ENCODE measurements at places on chromosomes 4 and X. TPM values are rescaled to one million over a fixed set of nuclear protein-coding genes. Genes with fewer than 3 reads are reported as not detected.
A peak's percentile ranks its signal among the peaks of the same experiment; 100 is the strongest.

The GABRE gene
- 27.0 TPM for total RNA-seq

GRCh38 chrX:3598046-3598605 lies 115.3 kb downstream of the PRKX start:
- no peak overlapping the region for H3K27ac ChIP-seq
- no peak for DNase-seq
- H3K4me3 ChIP-seq, result no peak overlapping the region
- H3K27me3 ChIP-seq, result no peaks in the 10 kb centered on the region
- no peaks in the 10 kb centered on the region for H3K36me3 ChIP-seq

DNA sequence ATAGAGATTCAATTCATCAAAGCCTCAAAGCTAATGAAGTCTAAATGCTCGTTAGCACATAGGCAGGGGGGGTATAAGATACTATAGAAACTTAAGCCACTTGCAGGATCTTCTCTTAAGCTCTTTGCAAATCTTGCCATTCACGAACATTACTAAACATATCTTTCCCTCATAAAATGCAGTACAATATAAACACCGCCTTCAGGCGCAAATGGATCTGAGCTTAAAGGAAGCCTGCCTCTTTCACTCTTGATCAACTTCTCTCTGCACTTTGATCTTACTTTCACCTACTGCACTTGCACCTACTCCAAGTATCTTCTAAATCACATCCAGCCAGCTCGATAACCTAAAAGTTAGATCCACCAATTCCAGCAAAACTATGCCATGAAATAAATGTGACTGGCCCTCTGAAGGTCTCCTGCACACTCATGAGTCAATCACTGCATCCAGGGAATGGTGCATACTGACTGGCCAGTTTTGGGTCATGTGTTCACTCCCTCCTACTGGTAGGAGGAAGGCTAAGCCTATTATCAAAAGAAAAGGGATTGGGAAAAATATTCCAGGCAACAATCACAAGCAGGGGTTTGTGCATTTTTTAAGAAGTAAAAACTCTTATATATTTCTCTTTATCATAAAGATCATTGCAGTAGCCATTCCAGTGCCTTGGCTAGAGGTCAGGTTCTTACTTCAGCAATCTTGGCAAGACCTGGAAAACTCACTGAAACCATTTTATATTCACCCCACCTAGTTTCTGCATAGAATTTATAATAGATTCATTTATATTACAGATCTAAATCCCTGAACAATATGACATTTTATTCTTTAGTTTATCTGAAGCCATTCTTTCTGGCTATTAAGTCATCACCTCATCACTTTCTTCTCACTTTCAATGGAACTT lies 222.0 kb downstream of the PPP3CA start:
- no peaks in the 10 kb centered on the region for H3K36me3 ChIP-seq
- no peaks in the 10 kb centered on the region for H3K4me1 ChIP-seq
- H3K27ac ChIP-seq, result no peak overlapping the region
- no peak for DNase-seq
- no peaks in the 10 kb centered on the region for H3K27me3 ChIP-seq
- no peak overlapping the region for H3K4me3 ChIP-seq

DNA sequence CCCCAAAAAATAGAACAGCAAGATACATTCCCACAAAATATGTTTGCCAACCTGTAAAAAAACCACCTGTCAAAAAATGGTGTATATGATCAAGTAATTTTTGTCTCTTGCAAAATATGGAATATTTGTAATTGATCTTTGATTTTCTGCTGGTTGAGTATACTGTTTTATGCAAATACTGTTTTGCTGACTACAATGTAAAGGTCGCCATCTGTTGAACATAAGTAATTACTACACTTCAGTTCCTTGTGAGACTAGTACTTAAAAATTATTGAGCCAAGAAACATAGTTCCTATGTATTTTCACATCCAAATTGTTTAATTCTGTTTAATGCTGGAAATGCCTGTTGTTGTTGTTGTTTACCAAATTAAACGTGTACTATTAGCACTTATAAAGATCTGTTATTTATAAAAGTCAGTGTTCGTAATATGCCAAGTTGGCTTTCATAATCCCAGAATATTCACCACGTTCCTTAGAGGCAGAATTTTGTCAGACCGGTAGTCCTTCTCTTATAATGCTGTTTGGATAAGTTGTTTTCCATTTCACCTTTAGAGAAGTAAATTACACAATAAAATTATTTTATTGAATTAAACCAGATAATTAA lies 144.2 kb downstream of the PDLIM5 start:
- H3K27me3 ChIP-seq, result no peaks in the 10 kb centered on the region
- peak overlapping the region; percentile 33 for H3K27ac ChIP-seq
- no peak overlapping the region for H3K4me3 ChIP-seq
- DNase-seq, result no peak
- H3K4me1 ChIP-seq, result no peaks in the 10 kb centered on the region
- no peaks in the 10 kb centered on the region for H3K36me3 ChIP-seq

GRCh38 chrX:130637591-130637990 lies 235.8 kb downstream of the RBMX2 start:
- no peak overlapping the region for H3K4me3 ChIP-seq
- H3K27me3 ChIP-seq, result no peaks in the 10 kb centered on the region
- no peaks in the 10 kb centered on the region for H3K4me1 ChIP-seq
- H3K27ac ChIP-seq, result no peak overlapping the region
- DNase-seq, result no peak

GRCh38 chr4:8283631-8284121 lies 14.1 kb downstream of the HTRA3 start:
- no peak overlapping the region for H3K27ac ChIP-seq
- no peaks in the 10 kb centered on the region for H3K27me3 ChIP-seq
- no peaks in the 10 kb centered on the region for H3K36me3 ChIP-seq
- H3K4me3 ChIP-seq, result no peak overlapping the region

- H3K36me3 ChIP-seq, result no peaks in the 10 kb centered on the region
- no peak overlapping the region for H3K4me3 ChIP-seq
- H3K27ac ChIP-seq, result no peak overlapping the region
- H3K27me3 ChIP-seq, result no peaks in the 10 kb centered on the region
- DNase-seq, result no peak
These were observed 57.5 kb downstream of the HADH start for GRCh38 chr4:108047199-108047598.

DNA sequence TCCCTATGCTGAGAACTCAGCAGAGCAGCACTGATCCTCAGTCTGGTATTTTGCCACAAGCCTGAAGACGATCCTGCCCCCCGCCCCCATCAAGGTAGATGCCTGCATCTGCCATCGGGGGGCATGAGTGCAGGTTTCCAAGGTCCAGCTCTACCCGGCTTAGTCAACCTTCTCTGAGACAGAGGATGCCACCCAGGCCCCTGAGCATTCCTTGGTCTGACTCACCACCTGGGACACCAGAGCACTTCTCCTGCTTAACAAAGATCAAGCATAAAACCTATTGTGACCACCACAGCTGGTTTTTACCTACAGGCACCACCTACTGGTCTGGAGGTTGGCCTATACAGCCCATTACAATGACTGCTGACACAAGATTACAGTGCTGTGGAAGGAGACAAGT lies 1168.1 kb downstream of the PCDH19 start:
- no peaks in the 10 kb centered on the region for H3K4me1 ChIP-seq
- H3K27me3 ChIP-seq, result no peaks in the 10 kb centered on the region
- no peaks in the 10 kb centered on the region for H3K36me3 ChIP-seq
- no peak overlapping the region for H3K27ac ChIP-seq
- H3K4me3 ChIP-seq, result no peak overlapping the region

DNA sequence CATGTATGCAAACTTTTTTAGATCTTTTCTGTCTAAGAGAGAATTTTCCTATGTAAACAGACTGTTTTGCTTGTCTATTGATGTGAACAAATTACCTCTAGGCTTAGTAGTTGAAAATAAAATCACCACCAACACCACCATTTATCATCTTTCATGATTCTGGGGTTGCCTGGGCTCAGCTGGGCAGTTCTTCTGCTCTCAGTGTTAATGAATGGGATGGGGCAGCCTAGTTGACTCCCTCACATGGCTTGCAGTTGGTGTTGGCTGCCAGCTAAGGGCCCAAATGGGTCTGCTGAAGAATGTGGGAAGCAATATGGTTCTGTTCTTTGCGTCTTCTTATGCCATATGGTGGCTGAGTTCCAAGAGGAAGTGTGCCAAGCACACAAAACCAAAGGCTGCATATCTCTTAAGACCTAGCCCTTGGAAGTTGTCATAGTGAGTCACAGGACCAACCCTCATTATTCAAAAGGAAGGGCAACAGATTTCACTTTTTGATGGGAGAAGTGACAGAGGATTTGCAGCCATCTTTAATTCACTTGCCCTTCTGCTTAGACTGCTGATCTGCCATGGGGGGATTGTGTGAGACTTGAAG lies 17.9 kb downstream of the REELD1 start:
- H3K27ac ChIP-seq, result no peak overlapping the region
- no peaks in the 10 kb centered on the region for H3K36me3 ChIP-seq
- no peak for DNase-seq
- H3K4me1 ChIP-seq, result no peaks in the 10 kb centered on the region
- no peaks in the 10 kb centered on the region for H3K27me3 ChIP-seq
- no peak overlapping the region for H3K4me3 ChIP-seq
